ENCODE measurements at places on chromosomes 3 and 15.

- DNase-seq: no peak
Observed at GRCh38 chr3:43132193-43132592, 26.3 kb upstream of the POMGNT2 start.

DNA sequence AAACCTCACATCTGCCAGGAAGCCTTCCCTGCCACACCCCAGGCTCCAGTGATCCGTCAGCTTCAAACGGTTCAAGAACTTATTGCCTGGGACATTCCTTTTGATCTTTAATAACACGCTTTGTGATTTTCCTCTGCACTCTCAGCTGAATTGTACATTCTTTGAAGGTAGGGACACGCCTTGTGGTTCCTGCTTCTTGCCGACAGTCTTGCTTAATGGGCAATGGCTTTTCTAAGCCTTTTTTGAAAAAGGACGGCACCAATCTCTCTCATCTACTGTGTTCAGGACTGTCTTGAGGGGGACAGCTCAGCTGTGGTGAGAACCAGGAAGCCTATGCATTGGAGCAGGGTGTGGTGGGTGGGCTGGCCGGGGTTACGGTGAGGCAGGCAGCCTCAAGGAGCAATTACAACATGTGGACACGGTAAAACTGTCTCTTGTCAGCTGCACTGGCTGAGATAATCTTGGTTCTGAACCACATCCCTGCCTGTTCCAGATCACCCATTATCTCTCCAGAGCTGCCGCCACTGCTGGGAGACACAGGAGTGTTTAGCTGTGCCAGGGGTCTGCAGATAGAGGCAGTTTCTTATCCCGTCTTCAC, 46.0 kb upstream of the GLCE start:
- no peak for DNase-seq

DNA sequence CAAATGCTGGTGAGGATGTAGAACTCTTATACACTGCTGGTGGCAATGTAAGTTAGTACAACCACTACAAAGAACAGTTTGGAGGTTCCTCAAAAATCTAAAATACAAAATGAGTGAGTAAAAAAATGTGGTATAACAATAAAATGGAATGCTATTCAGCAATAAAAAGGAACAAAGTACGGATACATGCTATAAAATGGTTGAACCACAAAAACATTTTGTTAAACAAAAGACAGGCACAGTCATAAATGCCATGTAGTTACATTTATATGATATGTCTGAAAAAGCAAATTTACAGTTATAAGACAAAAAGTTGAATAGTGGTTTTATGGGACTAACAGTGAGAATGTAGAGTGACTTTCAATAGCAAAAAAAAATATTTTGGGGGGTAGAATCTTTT, 285.8 kb downstream of the TBC1D5 start:
- DNase-seq: no peak

- DNase-seq: no peak
Observed at GRCh38 chr3:172839679-172840078, 89.2 kb downstream of the ECT2 start.

DNA sequence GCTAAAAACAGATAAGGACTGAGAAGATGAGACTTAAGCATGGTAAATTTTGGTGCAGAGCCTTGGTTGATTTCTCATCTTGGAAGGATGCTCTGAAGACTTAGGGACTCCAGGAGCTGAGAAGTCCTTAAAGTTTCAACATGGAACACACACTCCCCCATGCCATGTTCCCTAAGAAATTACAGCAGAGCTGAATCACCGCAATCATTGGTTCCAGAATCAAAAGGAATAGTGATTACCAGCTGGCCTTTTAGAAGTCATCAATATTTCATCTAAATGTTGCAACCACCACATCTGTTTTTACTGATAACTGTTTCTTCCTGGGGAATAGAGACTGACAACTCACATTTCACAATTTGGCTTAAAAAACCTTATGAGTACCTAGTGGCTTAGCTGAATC, 229.3 kb downstream of the MINAR1 start:
- DNase-seq: no peak

- DNase-seq: peak; percentile 65
Observed at GRCh38 chr3:112327371-112327951, 5.5 kb upstream of the CD200 start.

GRCh38 chr3:18153571-18154173, 271.5 kb downstream of the SATB1 start:
- DNase-seq: no peak

DNA sequence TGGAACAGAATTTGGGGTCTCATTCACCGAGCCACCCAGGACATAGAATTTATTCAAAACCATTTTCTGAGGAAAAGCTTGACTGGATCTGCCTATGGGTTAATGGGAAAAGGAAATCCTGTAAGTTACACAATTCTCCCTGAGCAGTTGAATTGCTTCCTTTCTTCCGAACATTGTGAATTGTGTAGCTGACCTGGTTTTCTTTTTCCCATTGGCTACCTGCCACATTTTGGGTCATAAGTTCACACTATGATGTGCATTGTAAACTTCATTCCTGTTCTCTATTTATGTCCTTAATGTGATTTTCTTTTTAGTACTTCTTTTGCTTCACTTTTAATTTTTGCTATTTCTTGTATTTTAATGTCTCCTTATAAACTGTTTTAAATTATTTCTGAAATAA, 386.0 kb upstream of the LRRC3B start:
- DNase-seq: no peak

DNA sequence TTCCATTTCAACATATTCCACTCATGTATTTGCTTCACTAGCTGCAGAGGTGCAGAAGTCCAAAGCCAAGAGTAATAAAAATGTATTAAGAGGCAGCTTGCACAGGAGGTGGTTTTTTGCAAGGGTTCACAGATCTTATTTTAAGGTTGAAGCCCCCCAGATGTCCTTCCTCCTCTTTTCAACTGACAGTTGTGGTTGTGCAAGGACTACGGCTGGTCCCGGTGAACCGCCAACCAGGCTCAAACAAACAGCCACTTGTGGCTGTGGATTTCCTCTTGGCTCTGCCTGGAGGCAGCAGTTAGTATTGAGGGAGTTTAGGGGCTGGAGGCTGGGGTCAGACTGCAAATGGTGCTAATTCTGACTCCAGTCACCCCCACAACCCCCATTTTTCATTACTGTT, 240.7 kb upstream of the TBC1D5 start:
- peak; percentile 70 for DNase-seq

- no peak for DNase-seq
Observed at GRCh38 chr3:46661776-46662766, 31.4 kb downstream of the ALS2CL start.

- DNase-seq: no peak
Observed at GRCh38 chr3:43327582-43327979, 41.2 kb downstream of the SNRK start.
